ENCODE measurements at places on chromosomes 4 and X. TPM values are rescaled to one million over a fixed set of nuclear protein-coding genes. Genes with fewer than 3 reads are reported as not detected.

- DNase-seq: peak; percentile 86
These were observed 517.1 kb upstream of the ZFP42 start for GRCh38 chr4:187478292-187479140.

- DNase-seq: no peak
These were observed 4.2 kb upstream of the DUSP9 start for GRCh38 chrX:153642655-153643430.

DNA sequence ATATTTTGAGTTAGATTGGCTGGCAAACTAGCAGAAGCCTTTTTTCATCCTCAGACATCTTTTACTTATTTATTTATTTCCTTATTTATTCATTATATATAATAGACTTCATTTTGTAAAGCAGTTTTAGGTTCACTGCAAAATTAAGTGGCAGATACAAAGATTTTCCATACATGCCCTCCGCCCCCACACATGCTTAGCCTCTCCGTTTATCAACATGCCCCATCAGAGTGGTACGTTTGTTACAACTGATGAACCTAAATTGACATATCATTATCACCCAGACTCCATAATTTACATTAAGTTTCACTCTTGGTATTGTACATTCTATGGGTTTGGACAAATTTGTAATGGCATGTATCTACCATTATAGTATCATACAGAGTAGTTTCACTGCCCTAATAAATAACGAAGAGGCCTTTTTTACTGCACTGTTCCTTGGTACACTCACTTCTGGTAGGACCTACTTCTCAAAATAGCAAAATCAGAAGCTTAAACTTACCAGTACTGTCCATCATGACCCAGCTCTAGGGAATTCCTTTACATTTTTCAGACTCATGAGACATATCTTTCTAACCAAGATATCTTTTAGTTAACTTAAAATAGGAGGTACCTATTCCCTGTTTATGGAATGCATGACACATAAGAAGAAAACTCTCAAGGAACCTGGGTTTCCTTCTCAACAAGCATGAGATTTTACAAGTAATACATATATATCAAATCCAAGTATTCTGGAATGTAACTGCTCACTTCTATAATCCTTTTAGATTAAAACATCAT is 4.8 kb upstream of the TMPRSS11B start:
- DNase-seq: no peak

GRCh38 chr4:152501846-152502536 is 33.9 kb downstream of the FBXW7 start:
- DNase-seq: no peak

GRCh38 chr4:159150396-159150795 is 47.5 kb downstream of the RAPGEF2 start:
- no peak for DNase-seq

DNA sequence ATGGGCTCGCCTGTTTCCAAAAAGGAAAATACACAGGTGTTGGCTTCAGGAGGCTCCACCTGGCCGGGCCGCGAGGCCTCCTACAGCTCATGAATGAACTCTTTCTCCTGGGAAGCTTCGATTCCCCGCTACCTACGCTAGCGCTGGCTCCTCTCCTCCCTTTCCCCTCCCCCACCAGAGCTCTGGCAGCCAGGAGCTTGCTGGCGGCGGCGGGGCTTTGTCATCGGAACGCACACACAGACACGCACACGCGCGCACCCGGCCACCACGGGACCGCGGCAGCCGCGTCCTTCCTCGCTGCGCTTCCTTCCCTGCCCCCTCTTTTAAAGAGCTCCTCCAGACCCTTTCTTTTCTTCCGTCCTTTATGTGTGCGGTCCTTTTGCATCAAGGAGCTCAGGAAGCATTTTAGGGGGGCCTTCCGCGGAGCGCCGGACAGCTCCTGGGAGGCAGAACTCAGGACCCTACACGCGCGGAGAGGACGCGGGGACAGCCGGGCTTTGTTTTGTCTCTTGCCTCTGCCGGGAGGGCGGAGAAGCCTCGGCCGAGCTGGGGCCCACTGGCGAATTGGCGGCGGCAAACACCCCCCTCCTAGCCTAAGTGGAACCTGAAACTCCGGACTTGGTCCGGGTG is 70.2 kb upstream of the BCOR start:
- no peak for DNase-seq

- DNase-seq: no peak
These were observed 25.7 kb downstream of the TRPC5 start for GRCh38 chrX:112056886-112057285.

GRCh38 chrX:118603981-118604380 is 108.4 kb downstream of the DOCK11 start:
- peak; percentile 60 for DNase-seq

Gene GPR173
- total RNA-seq: 3.9 TPM

Gene FAM47C
- total RNA-seq: not detected

Gene DGKK
- not detected for total RNA-seq
